ENCODE measurements at places on chromosomes 11 and 22.

- DNase-seq, result no peak
These were observed 1041.8 kb downstream of the LRRC4C start for GRCh38 chr11:40417627-40418026.

GRCh38 chr11:396511-396947 is 2.5 kb downstream of the PKP3 start:
- peak; percentile 34 for DNase-seq

DNA sequence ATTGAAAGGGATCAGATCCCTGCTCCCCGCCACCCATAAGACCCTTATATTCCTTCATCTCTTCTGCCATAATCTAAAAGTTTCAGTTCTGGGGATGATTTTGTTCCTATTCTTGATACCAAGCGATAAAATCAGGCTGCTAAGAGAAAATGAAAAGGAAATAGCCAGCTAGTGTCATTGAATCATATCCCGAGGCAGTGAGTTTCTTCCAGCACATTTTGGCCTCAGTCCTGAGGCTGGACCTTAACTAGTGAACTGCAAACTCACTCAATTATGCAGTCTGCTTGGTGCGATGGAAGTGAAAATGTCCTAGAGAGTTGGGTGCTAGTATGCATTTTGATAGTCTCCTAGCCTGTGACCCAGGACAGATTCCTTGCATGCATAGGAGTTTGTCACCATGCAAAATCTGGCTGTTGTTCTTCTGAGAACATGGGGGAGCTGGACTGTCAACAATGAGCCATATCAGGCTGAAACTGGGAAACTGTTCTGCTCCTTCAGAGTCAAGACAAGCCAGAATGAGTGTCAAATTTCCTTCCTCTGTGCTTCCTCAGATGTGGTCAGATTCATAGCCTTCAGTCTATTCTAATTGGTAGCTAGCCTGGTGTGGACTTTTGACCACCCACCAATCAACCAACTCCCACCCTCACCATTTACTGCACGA is 102.9 kb downstream of the CCDC81 start:
- no peak for DNase-seq

GRCh38 chr11:11856638-11857037 is 14.9 kb downstream of the USP47 start:
- DNase-seq, result peak; percentile 25

DNA sequence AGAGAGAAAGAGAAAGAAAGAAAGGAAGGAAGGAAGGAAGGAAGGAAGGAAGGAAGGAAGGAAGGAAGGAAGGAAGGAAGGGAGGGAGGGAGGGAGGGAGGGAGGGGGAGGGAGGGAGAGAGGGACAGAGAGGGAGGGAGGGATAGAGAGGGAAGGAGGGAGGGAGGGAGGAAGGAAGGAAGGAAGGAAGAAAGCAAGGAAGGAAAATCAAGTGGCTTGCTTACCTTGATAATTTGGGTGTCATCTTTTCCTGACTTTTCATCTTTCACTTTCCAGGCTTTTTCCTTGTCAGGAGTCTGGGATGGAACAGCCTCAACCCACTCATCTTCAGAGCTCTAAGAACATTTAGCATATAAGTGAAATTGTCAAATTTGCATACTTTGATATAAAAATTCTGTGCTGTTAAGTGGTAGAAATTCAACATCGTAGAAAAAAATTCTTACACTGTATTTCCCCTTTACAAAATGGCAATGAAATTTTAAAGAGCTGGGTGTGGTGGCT is 14.9 kb downstream of the CWF19L2 start:
- no peak for DNase-seq

DNA sequence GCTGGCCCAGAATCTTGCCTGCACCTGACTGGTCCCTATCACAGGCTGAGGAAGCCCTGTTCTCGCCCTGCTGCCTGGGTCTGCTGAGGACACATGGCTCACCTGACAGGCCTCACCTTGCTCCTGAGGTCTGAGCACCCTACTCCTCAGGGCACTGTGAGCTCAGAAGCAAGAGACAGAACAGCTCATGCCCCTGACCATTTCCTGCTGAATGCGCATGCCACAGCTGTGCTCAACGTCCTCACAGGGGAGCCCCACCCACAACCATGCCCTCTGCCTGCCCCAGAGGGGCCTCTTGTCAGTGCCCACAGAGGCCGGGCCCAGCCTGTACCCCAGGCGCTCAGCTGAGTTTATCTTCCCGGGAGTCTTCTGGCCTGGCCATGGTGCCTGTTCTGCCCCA is 2.8 kb upstream of the TSPO start:
- peak; percentile 38 for DNase-seq

GRCh38 chr11:113521737-113522517 is 46.7 kb upstream of the DRD2 start:
- DNase-seq, result no peak

DNA sequence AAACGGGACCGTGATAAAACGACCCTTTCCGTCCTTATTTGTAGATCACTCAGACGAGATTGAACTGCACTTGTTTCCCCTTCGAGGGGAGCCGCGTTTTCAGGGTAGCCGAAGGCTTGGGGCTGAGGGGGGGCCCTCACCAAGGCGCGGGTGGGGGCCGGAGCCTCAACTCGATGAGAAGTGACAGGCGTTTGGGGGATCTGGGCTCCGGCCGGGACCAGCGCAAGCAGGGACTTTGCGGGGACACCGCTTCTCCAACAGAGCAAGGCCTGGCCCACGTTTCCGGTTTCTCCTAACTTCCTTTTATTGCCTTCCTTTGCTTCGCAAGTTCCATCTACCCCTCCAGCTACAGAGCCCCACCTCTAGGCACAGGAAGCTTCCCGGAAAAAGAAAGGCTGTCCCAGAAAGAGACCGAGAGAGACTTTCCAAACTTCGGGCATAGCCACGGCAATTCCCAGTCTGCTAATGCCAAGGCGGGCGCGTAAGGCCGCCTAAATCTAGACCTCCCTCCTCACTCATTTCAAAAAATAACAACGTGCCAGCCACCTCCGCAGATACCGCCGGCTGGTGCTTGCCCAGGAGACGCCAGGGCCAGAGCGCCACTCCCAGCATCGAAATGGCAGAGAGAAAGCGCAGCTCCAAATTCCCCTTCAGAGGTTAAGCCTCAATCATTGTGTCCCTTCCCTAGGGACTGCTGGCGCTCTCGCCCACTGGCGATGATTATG is 6.6 kb downstream of the PAX6 start:
- DNase-seq, result peak; percentile 6

Data from activated T-cell treated with anti-CD3 and anti-CD28 coated beads, Interleukin-2, amount 50 U/mL, for 72 hours (primary cell).